ENCODE measurements at places on chromosomes 7 and 10. TPM values are rescaled to one million over a fixed set of nuclear protein-coding genes. Genes with fewer than 3 reads are reported as not detected.

GRCh38 chr10:70552586-70552985 lies 50.0 kb downstream of the PRF1 start:
- H3K27ac ChIP-seq, result no peak overlapping the region
- no peaks in the 10 kb centered on the region for H3K27me3 ChIP-seq
- no peaks in the 10 kb centered on the region for H3K36me3 ChIP-seq
- no peak overlapping the region for H3K4me3 ChIP-seq

- peaks cover 33% of the 10 kb centered on the region for H3K4me1 ChIP-seq
- DNase-seq, result no peak
- peaks cover 1% of the 10 kb centered on the region for H3K36me3 ChIP-seq
- no peak overlapping the region for H3K4me3 ChIP-seq
- peak overlapping the region; percentile 86 for H3K27ac ChIP-seq
Measured at GRCh38 chr10:72170263-72170662, 45.5 kb upstream of the ANAPC16 start.

- no peak overlapping the region for H3K4me3 ChIP-seq
- H3K27me3 ChIP-seq, result no peaks in the 10 kb centered on the region
- no peaks in the 10 kb centered on the region for H3K4me1 ChIP-seq
- DNase-seq, result no peak
- H3K27ac ChIP-seq, result no peak overlapping the region
Measured at GRCh38 chr10:126037946-126038345, 141.6 kb downstream of the FANK1 start.

GRCh38 chr10:91582153-91582554 lies 50.7 kb downstream of the PPP1R3C start:
- H3K27ac ChIP-seq, result no peak overlapping the region
- H3K27me3 ChIP-seq, result peaks cover 1% of the 10 kb centered on the region
- no peak overlapping the region for H3K4me3 ChIP-seq

- H3K27ac ChIP-seq, result no peak overlapping the region
- DNase-seq, result no peak
- 0 out of 2 replicates have a peak, but pooled peaks cover under 1% of the 10 kb centered on the region for H3K4me1 ChIP-seq
- no peaks in the 10 kb centered on the region for H3K27me3 ChIP-seq
- no peak overlapping the region for H3K4me3 ChIP-seq
Measured at GRCh38 chr7:28163949-28164348, 16.6 kb downstream of the JAZF1 start.

DNA sequence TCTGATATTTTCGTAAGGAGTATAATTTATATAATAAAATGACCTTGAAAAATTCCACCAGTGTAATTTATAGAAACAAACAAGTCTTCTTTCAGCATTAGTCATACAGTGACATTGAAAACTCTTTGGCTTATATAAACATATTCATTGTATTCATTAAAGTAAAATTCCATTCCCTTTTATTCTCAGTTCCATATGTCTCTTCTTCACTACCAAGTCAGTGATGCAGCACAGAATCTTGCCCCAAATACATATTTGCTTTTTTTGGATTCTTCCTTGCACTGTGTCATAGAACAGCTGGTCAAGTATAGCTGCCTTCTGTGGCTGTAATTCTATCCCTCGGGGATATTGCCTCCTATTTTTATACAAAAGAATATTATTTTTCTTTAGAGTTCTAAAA lies 884.5 kb upstream of the POT1 start:
- DNase-seq, result no peak
- H3K4me3 ChIP-seq, result no peak overlapping the region

GRCh38 chr7:82335927-82336326 lies 107.7 kb downstream of the CACNA2D1 start:
- no peaks in the 10 kb centered on the region for H3K4me1 ChIP-seq
- no peaks in the 10 kb centered on the region for H3K36me3 ChIP-seq
- H3K27ac ChIP-seq, result no peak overlapping the region
- H3K4me3 ChIP-seq, result no peak overlapping the region

The HMX2 gene
- 1.7 TPM for total RNA-seq

The MMRN2 gene
- total RNA-seq, result 0.21 TPM

Measured in Caco-2 (cell line).